Gastroesophageal sphincter (tissue), 4 donors: ENCODE measurements at places on chromosomes 1 and 21.

- ATAC-seq, result peak; percentile 85
These were observed 13.5 kb upstream of the CACNA1E start for GRCh38 chr1:181469829-181470228.

GRCh38 chr21:46036696-46037330 is 55.2 kb downstream of the COL6A1 start:
- no peak for ATAC-seq

DNA sequence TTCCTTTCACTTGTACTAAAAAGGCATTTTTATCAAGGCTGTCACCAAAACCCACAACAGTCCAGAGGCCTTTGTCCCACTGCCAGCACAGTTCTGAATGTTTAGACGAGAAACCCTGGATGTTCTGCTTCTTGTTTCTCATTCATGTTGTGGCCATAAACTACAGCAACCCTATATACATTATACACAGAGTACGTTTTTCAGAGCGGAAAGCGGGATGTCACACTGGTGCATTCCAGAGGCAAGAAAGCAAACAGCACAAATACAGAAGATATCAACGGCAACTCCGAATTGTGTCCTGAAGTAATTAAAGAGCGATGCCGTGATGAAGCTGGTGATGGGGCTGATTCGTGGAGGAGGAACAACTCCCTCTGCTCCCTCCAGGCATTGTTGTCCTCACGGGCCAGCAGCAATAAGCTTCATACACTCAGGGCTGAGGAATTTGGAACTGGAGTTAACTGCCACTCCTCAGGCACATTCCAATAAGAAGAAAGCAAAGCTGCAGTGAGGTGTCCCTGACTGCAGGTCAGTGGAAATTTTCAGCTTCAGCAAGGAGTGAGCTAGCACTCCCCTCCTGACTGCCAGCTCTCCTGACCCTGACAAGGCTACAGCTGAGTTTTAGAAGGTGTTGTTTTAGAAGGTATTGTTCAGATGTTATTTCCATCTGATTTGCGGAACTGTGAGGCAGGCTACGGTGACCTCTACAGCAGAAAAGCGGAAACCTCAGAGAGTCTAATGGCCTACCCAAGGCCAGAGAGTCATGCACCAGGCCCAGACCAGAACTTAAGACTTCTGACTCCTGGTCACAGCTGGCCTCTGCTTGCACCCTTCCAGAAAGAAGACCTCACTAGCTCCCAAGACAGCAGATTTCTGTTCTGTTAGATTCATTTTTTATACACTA is 149.0 kb downstream of the TGFBR3 start:
- ATAC-seq, result peak; percentile 88

- no peak for ATAC-seq
These were observed 76.9 kb downstream of the FH start for GRCh38 chr1:241442686-241443085.

DNA sequence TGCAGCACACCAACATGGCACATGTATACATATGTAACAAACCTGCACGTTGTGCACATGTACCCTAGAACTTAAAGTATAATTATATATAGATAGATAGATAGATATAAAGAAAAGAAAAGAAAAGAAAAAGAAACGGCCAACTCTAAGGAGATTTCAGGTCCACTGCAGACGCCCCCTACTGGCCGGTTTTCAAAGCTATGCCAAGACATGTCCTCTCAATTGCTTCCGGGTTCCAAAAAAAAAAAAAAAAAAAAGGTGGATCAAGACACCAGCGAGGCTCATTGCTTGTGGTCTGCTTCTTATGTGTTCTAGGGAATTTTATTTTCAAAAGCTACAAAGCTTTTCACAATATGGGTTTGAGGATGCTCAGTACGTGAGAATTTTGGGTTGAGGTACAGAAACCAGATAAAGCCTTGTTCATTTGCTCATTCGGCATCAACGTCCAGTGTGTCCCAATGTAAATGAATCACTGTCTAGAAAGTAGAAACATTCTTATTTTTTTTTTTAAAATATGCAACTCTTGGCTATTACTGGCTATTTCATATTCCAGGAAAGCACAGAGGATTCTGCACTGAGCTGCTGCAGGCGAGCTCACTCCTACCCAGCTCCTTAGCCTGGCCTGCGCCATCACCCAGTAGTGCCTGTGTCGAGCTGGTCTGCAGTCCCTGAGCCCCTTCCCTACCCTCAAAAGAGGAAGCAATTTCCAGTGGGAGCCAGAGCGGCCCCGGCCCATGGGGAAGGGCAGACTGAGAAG is 643.0 kb downstream of the KIF26B start:
- ATAC-seq, result no peak

DNA sequence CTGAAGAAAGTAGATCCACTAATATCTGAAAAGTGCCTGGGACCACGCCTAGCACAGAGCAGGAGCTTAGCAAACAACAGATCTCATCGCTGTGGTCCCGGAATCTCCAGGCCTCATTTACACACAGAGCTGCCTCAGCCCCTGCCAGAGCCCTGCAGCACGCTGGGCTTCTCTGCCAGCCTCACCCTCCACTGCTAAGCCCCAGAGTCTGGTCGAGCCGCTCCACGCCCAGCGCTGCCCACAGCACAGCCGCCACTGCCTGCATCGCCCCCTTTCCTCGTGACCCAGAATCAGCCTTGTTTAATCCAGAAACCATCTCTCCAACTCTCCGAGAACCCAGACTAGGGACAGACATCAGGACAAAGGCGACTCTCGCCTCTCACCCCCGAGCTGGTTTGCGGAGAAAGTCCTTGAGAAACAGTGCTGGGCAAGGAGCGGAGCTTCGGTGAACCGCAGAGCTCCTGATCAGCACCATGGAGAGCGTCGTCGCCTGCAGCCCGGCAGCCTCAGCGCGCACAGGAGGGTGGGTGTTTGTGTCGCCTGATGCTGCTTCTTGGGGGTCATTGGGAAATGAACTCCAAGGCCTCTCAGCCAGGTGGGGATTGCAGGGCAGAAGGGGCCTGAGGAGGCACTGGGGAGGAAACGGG is 145.1 kb downstream of the NPHP4 start:
- ATAC-seq, result no peak

- ATAC-seq, result no peak
These were observed 26.7 kb downstream of the MAP10 start for GRCh38 chr1:232831895-232832294.
